ENCODE measurements at places on chromosomes 2 and 18.

- no peak for DNase-seq
Measured at GRCh38 chr2:30361751-30362394, 85.2 kb upstream of the LCLAT1 start.

DNA sequence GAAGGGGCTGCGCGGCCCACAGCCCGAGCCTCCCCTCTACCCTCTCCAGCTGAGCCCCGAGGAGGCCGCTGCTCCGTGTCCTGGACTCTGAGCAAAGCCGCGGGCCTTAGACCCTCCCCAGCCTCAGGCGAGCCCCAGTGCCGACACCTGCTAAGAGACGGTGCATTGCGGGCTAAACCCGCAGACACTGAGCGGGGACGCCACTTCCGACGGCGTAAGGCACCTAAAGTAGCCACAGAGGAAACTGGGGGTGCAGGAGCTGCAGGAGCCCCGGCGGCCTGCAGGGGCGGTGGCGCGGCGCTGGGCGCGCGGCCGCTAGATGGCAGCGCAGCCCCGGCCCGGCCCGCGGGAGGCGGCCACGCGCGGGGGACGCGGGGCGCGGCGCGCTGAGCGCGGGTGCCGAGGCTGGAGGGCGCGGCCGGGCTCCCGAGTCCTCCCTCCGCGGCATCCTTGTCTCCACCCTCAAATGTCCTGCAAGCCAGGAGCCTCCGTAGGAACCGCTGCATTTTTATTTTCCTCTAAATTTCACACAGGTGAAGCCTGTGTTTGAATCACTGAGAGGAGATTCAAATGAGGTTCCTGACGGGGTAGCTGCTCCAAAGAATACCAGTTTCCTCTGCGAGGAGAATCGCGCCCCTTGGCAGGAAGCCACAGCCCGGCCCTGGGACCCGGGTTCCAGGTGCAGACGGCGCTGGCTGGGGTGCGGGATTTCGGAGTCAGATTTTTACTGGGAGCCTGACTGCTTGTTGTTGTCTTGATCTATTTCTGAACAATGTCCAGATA lies 650.5 kb downstream of the GALR1 start:
- DNase-seq, result peak; percentile 21

DNA sequence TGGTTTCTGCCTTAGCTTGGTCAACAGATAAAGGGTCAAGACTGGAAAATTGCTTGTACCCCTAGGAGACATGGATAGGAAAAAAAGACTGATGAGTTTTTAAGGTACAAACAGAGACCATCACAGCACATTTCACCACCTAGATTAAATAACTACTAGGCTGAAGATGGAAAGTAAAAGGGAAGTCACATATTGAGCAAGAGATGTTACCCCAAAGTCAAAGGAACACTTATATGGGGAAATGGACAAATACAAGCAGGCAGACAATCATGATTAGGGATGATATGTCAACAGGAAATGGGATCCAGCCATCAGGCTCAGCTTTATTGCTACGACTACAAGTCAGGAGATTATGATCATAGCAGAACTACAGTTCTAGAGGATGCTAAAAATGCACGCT lies 1643.1 kb upstream of the CELF4 start:
- DNase-seq, result no peak

DNA sequence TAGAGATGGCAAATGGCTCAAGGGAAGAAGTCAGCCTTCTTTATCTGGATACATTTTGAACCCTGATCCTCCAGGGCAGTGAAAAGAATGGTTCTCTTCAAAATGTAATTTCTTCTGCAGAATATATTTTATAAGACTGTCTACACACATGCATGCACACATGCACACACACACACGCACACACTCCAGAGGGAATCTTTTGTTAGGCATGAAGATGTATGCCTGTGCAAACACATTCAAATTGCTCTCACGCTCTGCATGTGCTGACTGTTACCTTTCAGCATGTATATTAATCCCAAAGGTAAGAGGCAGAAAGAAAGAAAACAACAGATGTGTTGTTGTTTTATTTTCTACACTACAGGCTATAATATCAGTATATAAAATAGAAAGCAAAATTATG lies 43.2 kb downstream of the SLC5A7 start:
- no peak for DNase-seq

- DNase-seq, result peak; percentile 10
Measured at GRCh38 chr18:7524786-7525185, 42.3 kb upstream of the PTPRM start.

- DNase-seq, result no peak
Measured at GRCh38 chr18:48399303-48400075, 9.7 kb downstream of the ZBTB7C start.

GRCh38 chr2:189092936-189093335 lies 86.6 kb downstream of the COL5A2 start:
- no peak for DNase-seq
